ENCODE measurements at places on chromosomes 6 and 20.

GRCh38 chr20:3710703-3711483, 1.5 kb downstream of the SIGLEC1 start:
- H3K27me3 ChIP-seq: peaks cover 43% of the 10 kb centered on the region
- no peak overlapping the region for H3K4me3 ChIP-seq
- DNase-seq: peak; percentile 73
- H3K4me1 ChIP-seq: no peaks in the 10 kb centered on the region
- no peak overlapping the region for H3K27ac ChIP-seq

GRCh38 chr6:33925936-33926335, 122.1 kb upstream of the MLN start:
- no peaks in the 10 kb centered on the region for H3K36me3 ChIP-seq
- peaks cover 8% of the 10 kb centered on the region for H3K27me3 ChIP-seq
- DNase-seq: no peak
- no peak overlapping the region for H3K4me3 ChIP-seq
- peaks cover 16% of the 10 kb centered on the region for H3K4me1 ChIP-seq

DNA sequence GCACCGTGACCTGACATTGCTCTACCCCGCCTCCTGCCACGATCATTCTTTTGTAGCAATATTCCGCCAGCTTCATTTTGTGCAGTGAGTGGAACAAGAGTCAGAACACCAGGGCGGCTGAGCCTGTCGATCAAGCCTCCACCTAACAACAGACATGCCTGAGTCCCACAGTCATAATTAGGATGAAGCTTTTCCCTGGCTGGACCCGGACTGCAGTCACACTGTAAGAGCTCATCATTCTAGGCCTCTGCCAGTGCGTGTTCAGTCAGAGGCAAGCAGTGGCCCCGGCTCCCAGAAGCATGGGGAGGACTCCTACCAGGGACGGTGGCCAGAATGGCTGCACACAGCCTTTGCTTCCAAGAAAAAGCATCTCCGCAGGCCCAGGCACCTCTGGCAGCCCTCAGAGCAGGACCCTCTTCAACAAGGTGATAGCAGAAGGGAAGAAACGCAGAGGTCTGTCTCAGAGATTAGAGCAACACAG, 23.2 kb upstream of the UNC93A start:
- no peak for DNase-seq
- H3K4me3 ChIP-seq: no peak overlapping the region
- no peaks in the 10 kb centered on the region for H3K36me3 ChIP-seq
- H3K27ac ChIP-seq: no peak overlapping the region
- H3K4me1 ChIP-seq: no peaks in the 10 kb centered on the region

- no peaks in the 10 kb centered on the region for H3K36me3 ChIP-seq
- H3K27ac ChIP-seq: no peak overlapping the region
- H3K4me1 ChIP-seq: peaks cover 3% of the 10 kb centered on the region
- no peaks in the 10 kb centered on the region for H3K27me3 ChIP-seq
- no peak overlapping the region for H3K4me3 ChIP-seq
Observed at GRCh38 chr6:105795913-105796517, 290.1 kb upstream of the PRDM1 start.

DNA sequence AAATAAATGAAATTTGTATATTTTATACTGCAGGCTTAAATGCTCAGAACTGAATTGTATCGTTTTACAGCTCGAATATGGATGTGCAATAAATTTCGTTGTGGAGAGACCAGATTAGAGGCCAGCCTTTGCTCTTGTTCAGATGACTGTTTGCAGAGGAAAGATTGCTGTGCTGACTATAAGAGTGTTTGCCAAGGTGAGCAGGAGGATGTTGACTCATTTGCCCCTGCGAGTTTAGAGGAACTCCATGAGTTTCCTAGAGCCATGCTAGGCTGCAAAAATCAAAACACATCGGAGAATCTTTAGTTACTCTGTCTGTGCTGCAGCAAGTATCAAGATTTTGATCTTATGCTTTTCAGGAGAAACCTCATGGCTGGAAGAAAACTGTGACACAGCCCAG, 15.4 kb downstream of the ENPP3 start:
- no peak overlapping the region for H3K4me3 ChIP-seq
- no peaks in the 10 kb centered on the region for H3K36me3 ChIP-seq
- peaks cover 2% of the 10 kb centered on the region for H3K27me3 ChIP-seq
- no peak overlapping the region for H3K27ac ChIP-seq
- no peak for DNase-seq
- H3K4me1 ChIP-seq: no peaks in the 10 kb centered on the region
